Sigmoid colon (tissue), 7 donors: ENCODE measurements at places on chromosomes 6 and 20.

GRCh38 chr20:44010162-44010704 lies 95.6 kb downstream of the TOX2 start:
- DNase-seq, result no peak

- no peak for DNase-seq
Observed at GRCh38 chr6:90940812-90941481, 354.1 kb upstream of the MAP3K7 start.

DNA sequence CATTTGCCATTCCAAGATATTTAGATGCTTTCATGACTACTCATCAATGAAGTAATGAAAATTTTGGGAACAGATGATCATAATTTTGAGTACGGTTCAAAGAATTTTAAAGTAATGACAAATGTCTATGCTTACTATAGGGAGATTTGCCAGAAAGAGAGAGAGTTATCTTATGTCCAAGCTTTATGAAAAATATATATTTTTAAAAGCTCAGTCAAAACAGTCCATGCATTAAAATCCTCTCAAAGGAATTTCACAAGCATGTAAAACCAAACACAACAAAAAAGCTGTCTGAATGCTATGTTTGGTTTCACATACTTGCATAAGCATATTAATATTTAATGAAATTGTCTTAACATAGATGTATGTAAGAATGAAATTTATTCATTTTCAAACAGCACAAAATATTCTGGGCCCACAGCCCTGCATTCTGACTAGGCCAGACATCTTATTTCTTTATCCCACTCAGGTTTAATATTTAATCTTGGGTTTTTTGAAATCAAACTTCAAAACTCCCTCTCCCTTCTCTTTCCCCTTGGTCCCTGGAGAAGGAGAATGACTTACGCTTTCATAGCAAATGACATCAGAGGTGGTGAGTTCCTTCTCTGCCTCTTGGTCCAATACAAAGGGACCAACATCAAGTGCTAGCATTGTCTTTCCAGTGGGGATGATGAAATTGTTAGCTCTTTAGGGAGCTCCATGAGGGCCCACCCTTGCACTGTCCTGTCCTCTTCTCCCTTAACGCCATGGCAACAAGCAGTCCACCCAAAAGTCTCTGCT lies 94.2 kb downstream of the ADAT2 start:
- DNase-seq, result no peak

GRCh38 chr6:109718991-109719390 lies 27.9 kb downstream of the FIG4 start:
- no peak for DNase-seq

GRCh38 chr6:166106076-166106686 lies 61.5 kb downstream of the TBXT start:
- DNase-seq, result peak; percentile 82

DNA sequence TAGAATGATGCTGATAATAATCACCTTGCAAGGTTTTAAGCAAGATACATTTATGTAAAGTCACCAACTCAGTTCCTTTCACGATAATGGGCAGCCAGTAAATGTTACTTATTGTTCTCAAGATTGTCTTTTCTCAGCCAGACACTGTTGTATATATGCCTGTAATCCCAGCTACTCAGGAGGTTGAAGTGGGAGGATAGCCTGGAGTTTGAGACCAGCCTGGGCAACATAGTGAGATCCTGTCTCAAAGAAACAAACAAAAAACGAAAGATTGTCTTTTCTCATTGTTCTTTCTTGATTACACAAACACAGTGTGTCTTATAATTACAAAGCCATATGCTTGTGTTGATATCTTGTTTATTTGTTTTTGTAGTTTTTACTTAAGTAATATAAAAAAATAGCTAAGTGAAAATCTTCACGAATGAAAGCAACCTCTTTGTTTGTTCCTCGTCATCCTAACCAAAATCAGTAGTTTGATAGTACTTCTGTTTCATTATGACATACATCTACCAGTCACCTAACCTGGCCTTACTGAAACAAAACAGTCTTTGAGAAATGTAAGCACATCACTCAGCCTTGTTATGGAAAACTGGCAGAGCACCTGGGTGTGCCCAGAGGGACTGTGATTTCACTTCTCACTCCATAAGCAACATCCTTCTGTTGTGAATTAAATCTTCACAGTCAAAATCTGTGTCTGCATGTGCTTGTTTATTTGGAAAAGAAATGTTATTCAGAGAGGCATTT lies 436.2 kb upstream of the SOX4 start:
- DNase-seq, result no peak
